ENCODE measurements at places on chromosomes 7 and 10.

GRCh38 chr7:6628045-6628444 lies 9.1 kb upstream of the ZNF316 start:
- DNase-seq, result no peak

GRCh38 chr10:9297580-9297979 lies 1243.1 kb downstream of the GATA3 start:
- no peak for DNase-seq

- no peak for DNase-seq
Observed at GRCh38 chr10:88110355-88110754, 246.9 kb downstream of the PTEN start.

- DNase-seq, result no peak
Observed at GRCh38 chr7:48192996-48193395, 21.7 kb downstream of the ABCA13 start.

- DNase-seq, result no peak
Observed at GRCh38 chr10:131427281-131427680, 115.8 kb upstream of the TCERG1L start.
